Activated naive CD8-positive, alpha-beta T cell treated with anti-CD3 and anti-CD28 coated beads for 36 hours (primary cell): ENCODE measurements at places on chromosomes 13 and 19. TPM values are rescaled to one million over a fixed set of nuclear protein-coding genes. Genes with fewer than 3 reads are reported as not detected.
A peak's percentile ranks its signal among the peaks of the same experiment; 100 is the strongest.

DNA sequence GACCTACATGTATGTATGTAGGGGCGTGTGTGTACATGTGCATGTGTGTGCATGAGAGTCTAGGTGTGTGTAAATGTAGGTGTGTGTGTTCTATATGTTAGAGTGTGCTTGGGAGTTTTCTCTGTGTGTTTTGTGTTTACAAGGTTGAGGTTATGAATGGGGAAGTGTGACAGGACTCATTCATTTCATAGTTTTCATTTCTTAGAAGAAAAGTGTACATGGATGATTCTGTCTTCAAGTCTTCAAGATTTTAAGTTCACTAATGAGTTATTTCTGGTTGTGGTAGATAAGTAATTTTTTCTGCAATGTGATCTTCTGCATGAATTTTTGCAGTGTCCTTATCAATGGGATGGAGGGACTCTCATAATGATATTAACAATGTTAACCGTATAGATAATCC lies 118.2 kb upstream of the SLC10A2 start:
- no peaks in the 10 kb centered on the region for H3K4me1 ChIP-seq
- no peak overlapping the region for H3K4me3 ChIP-seq
- DNase-seq = no peak
- H3K27ac ChIP-seq = no peak overlapping the region
- no peaks in the 10 kb centered on the region for H3K36me3 ChIP-seq
- no peaks in the 10 kb centered on the region for H3K27me3 ChIP-seq

SULT2A1 gene
- not detected for total RNA-seq

PDX1 gene
- not detected for total RNA-seq

- no peaks in the 10 kb centered on the region for H3K36me3 ChIP-seq
- no peak overlapping the region for H3K4me3 ChIP-seq
- no peaks in the 10 kb centered on the region for H3K4me1 ChIP-seq
- DNase-seq = no peak
- H3K27me3 ChIP-seq = no peaks in the 10 kb centered on the region
- no peak overlapping the region for H3K27ac ChIP-seq
These were observed 236.5 kb downstream of the DCLK1 start for GRCh38 chr13:35894636-35895035.

- peaks cover 35% of the 10 kb centered on the region for H3K4me1 ChIP-seq
- H3K36me3 ChIP-seq = no peaks in the 10 kb centered on the region
- peak; percentile 87 for DNase-seq
- peak within 1 kb of the TSS; percentile 85 for H3K4me3 ChIP-seq
- peak within 1 kb of the TSS; percentile 89 for H3K27ac ChIP-seq
These were observed at the start of gene ATP11A for GRCh38 chr13:112689303-112690245. ATP11A (plus strand) TSS chr13:112690038; CDS start chr13:112690417, 379 bp downstream.

DNA sequence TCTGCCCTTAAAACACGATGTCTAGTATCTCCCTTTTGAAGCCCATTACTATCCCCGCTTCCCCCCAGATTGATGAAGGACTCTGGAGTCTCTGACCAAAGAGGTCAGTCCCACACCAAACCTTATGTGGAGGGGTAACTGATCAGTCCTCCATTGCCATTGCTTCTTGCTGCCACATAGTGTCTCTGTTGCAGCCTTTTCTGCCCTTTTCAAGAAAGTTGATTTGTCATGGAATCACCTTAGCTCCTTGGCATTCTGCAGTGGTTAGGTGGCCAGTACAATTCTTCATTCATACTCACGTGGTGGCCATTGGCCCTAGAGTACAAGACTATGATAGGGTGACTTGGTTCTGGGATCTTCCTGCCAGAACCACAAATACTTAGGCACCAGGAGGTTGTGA lies 8.4 kb upstream of the HTR2A start:
- H3K4me1 ChIP-seq = no peaks in the 10 kb centered on the region
- H3K36me3 ChIP-seq = no peaks in the 10 kb centered on the region
- peaks cover 14% of the 10 kb centered on the region for H3K27me3 ChIP-seq
- H3K4me3 ChIP-seq = no peak overlapping the region
- no peak for DNase-seq
- no peak overlapping the region for H3K27ac ChIP-seq

DNA sequence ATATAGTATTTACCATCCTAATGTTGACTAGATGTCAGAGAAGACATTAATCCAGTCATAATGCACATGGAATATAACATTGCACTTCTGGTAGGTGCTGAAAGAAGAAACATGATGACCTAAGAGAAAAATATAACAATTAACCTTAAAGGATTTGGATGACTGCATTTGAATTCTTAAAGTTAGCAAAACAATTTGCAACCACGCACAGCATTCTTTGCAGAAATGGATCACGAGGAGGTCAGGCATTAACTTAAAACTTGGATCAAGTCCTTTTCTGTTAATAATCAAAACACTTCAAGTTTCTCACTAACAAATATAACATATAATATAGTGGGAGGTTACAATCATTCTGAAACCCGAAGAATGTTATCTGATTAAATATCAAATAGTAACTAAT lies 525.0 kb upstream of the SLITRK6 start:
- no peaks in the 10 kb centered on the region for H3K36me3 ChIP-seq
- no peaks in the 10 kb centered on the region for H3K4me1 ChIP-seq
- no peak overlapping the region for H3K4me3 ChIP-seq
- no peak overlapping the region for H3K27ac ChIP-seq
- H3K27me3 ChIP-seq = no peaks in the 10 kb centered on the region

DNA sequence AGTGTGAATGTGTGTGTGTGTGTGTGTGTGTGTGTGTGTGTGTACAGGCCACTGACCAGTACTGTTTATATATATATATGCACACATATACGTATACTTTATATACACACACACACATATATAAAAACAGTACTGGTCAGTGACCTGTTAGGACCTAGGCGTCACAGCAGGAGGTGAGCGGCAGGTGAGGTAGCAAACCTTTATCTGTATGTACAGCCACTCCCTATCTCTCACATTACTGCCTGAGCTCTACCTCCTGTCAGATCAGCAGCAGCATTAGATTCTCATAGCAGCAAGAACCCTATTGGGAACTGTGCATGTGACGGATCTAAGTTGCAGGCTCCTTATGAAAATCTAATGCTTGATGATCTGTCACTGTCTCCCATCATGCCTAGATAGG lies 34.5 kb downstream of the TBC1D4 start:
- H3K27me3 ChIP-seq = no peaks in the 10 kb centered on the region
- H3K4me3 ChIP-seq = no peak overlapping the region
- no peak overlapping the region for H3K27ac ChIP-seq
- H3K36me3 ChIP-seq = no peaks in the 10 kb centered on the region

REEP6 gene
- total RNA-seq = 1.3 TPM

CAPN12 gene
- total RNA-seq = 3.9 TPM
